ENCODE measurements at places on chromosomes 7 and 10.

GRCh38 chr7:1422512-1423263 lies 36.6 kb downstream of the MICALL2 start:
- no peak for ATAC-seq

GRCh38 chr10:31421322-31421721 lies 102.3 kb downstream of the ZEB1 start:
- ATAC-seq: no peak

DNA sequence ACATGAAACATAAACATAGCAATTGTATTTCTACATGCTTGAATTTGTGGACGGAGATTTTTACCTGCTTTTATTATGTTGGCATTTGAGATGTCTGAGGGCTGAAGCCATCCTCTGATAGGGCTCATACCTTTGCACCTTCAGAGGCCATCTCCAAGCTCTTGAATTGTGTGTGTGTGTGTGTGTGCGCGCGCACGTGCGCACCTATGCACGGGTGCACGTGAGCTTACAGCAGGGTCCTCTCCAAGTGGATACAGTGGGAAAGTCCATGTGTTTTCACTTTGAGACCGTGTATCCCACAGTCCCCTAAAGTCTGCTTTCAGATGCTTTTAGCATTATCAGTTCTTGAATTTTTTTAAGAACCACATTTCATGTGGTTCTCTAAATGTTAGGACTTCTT lies 178.6 kb downstream of the RAB11FIP2 start:
- ATAC-seq: no peak

GRCh38 chr10:15898046-15898445 lies 37.7 kb upstream of the MINDY3 start:
- ATAC-seq: peak; percentile 81

DNA sequence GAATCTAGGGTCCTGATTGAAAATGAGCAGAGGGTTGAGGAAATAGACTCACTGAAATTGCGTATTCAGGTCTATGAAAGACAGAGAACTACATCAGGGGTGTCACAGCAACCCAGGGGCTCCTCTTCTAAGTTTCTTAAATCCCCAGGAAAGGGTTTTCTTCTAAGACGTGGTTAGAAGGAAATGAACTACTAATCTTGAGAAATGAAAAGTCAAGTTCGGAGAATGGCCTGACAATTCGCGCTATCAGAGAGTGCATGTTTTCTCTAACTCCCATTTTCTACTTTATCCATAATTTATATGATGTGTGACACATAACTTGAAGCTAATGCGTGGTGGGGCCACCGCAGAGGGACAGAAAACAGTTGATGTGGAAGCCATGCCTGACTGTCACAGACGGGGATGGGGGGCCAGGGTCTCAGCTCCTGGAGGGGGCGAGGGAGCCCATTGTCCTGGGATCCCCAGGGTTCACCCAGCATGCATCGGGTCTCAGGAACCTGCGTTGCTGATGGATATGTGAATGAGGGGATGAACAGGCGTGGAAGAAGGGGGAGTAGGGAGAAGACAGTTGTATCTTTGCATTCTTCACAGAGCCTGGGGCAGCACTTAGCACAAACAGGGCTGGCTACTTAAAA lies 86.3 kb downstream of the PTPRE start:
- ATAC-seq: no peak

DNA sequence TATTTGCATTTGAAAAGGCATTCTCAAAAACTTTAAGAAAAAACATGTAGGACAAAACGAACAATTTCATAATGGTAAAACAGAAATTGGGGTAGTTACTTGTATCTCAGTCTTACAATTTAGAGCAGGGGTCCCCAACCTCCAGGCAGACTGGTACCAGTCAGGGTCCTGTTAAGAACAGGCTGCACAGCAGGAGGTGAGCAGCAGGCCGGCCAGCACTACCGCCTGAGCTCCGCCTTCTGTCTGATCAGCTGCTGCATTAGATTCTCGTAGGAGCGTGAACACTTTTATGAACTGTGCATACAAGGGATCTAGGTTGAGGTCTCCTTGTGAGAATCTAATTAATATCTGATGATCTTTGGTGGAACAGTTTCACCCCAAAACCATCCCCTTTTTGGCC lies 77.3 kb downstream of the SEMA3A start:
- ATAC-seq: no peak

GRCh38 chr10:6464862-6465430 lies 115.1 kb downstream of the PRKCQ start:
- no peak for ATAC-seq

DNA sequence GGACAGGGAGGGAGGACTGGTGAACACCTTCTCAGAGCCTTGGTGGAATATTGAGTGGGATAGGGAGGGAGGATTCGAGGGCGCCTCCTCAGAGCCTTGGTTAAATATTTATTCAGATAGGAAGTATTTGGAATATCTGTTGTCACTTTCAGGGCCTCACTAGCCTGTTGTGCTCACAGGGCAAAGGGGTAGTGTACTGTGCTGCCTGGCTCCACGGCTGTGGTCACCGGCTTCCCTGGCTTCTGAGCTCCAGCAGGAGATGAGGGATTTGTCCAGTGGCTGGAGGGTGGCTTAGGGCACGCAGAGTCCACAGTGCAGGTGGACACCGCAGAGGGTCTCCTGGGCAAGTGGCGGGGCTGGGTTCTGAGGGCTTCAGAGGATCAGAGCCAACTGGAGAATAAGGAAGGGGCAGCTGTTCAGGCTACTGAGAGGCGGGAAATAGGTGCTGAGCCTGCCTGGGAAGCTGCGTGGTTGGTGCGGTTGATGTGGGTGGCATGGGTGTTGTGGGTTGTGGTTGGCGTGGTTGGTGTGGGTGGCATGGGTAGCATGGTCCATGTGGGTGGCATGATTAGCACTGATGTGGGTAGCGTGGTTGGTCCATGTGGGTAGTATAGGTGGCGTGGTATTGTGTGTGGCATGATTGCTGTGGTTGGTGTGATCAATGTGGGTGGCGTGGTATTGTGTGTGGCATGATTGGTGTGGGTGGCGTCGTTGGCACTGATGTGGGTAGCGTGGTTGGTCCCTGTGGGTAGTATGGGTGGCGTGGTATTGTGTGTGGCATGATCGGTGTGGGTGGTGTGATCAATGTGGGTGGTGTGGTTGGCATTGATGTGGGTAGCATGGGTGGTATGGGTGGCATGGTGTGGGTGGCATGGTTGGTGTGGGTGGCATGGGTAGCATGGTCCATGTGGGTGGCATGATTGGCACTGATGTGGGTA lies 16.7 kb downstream of the INPP5A start:
- ATAC-seq: no peak

DNA sequence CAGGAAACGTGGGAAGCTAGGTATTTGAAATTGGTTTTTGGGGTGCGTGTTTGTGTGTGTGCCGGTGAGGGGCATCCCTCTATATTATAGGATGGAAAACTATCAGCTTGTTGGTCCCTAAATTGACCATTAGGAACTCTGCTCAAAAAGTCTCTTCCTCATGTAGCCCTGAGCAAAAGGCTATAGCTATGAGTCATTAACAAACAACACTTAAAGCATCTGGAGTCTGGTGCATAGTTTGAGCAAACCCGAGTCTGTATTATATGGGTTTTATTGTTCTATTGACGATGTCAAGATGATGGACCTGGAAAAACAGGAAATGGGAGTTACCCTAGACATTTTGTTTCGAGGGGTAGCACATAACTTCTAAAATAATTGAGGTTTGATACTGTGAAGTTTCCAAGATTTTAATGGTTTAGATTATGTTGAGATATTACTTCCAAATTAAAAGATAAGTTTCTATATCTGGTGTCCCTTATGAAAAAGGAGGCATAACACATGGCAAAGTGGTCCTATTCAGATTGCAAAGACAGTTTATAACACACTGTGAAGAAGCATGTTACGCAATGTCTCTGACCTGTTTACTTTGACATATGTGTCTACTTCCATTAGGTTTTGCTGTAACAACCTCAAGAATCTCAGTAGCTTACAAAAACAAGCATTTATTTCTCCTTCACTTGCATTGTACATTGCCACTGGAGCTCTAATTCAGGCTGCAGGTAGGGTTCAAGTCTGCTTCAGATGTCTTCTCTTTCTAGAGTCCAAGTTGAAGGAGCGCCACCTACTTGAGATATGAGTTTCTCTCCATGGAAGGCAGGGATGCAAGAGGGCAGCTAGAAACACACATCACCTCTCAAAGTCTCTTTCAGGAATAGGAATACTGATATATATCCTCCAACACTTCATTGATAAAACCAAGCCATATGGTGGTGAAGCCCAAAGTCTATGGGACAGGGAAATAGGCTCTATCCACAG lies 357.7 kb downstream of the PHF14 start:
- ATAC-seq: no peak

GRCh38 chr7:117323305-117323850 lies 520 bp upstream of the WNT2 start:
- ATAC-seq: peak; percentile 21

- peak; percentile 32 for ATAC-seq
Measured at GRCh38 chr10:125084614-125085257, 75.6 kb downstream of the CTBP2 start.

GRCh38 chr7:95088536-95089215 lies 181.3 kb downstream of the PPP1R9A start:
- no peak for ATAC-seq

- no peak for ATAC-seq
Measured at GRCh38 chr10:91287276-91287675, 66.8 kb downstream of the PCGF5 start.

DNA sequence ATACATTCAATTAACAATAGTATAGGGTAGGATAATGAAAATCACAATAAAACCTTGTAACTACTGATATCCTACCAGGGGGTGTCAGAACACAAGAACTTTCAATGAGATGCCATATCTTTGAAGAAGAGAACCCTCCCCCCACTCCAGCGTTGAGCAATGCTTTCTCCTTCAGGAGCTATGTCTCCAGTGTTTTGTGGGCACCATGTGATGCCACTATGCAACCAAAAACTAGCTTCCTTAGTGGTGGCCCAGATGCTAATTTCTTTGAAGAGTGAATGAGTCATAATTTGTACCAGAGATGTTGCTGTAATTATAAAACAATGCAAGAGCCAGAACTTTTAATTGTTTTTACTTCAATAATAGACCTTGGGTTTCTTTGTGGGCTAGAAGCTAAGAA lies 76.0 kb upstream of the ADO start:
- ATAC-seq: no peak

DNA sequence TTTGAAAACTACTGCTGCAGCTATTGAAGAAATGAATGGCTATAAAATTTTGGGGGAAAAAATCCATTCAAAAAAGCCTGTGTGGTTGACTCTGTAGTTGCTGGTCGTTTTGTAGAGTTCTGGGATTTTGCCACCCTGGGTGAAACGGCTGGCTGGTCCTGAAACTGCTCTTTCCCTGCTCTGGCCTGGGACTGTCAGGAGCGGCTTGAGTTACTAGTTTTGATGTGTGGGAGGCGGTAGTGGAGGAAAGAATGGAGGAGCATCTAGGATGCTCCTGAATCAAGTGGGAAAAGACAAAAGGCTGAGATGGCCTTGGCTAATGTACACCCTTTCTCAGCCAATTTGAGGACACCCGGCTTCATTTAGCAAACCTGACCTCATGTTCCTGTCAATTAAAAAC lies 72.5 kb downstream of the ZNF365 start:
- no peak for ATAC-seq

DNA sequence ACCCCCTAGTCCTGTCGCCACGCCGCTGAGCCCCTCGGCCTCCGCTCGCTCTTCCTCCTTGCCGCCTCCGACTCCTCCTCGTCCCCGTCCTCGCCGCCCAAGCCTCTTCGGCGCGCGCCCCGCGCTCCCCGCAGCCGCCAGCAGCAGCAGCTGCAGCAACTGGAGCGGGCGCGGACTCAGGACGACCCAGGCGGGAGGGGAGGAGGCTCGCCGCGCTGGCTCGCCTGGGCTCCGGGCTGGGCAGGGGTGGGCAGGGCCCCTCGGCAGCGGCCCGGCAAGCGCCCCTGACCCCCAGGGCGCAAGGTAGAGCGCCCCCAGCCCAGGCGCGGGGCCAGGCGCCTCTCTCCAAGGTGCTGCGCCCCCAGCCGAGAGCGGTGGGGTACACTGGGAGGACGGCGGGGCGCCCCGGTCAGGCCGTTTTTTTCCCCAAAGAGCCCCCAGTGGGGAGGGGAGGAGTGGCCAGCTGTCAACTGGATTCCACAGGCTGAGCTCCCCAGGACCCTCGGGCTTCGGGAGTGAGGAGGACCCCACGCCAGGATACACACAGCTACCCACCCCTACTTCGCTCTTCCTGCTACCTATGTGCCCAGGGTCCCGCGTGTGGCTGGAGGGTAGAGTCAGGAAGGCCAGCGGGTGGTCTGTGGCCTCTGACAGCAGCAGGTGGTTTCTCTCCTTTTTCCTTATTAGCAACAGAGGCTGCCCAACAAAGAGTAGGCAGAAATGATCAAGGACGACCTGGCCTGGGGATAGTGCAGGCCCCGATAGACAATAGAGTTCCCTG lies 903 bp upstream of the KCNMA1 start:
- ATAC-seq: peak; percentile 55

GRCh38 chr7:6436385-6436685 lies 11.4 kb downstream of the DAGLB start:
- ATAC-seq: no peak

DNA sequence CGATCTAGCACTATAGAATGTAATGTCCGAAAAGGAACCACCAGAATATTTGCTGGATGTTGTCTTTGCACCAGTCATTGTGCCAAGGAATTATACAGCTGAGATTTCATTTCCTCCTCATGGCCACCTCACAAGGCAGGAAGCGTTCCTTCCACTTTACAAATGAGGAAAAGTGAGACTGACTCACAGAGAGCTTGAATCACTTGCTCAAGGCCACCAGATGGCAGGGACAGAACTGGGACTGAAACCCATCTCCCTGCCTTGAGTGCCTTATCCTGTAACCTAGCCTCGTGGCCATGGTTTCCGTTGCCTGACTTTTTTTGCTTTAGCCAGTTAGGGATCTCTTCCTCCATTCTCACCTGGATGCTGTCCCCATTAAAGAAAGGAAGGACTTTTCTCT lies 44.7 kb upstream of the PDZD8 start:
- ATAC-seq: no peak

- ATAC-seq: peak; percentile 92
Measured at GRCh38 chr10:6786579-6787031, 206.5 kb upstream of the PRKCQ start.

GRCh38 chr10:51743146-51743545 lies 43.8 kb upstream of the CSTF2T start:
- no peak for ATAC-seq

- ATAC-seq: no peak
Measured at GRCh38 chr10:46233181-46233580, 53.6 kb upstream of the ANTXRL start.

- ATAC-seq: no peak
Measured at GRCh38 chr10:20007426-20007825, 191.2 kb downstream of the PLXDC2 start.

- ATAC-seq: no peak
Measured at GRCh38 chr10:21202776-21203462, 305.8 kb upstream of the NEBL start.

DNA sequence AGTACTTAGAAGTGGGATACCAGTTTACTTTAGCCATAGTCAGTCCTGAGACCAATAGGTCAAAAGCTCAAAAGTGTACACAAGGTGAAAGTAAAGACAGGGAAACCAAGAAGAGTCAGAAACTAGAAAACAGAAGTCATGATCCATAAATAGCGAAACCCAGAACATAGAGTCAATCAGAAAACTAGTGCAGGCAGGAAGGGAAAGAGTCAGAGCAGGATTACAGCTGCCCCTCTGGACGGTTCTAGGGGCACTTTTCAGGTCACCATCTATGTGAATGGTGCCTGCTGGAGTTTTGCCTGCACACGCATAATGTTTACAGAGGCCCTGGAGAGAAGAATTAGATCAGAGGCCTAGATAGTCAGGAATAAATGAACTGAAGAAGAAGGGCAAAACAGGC lies 22.4 kb upstream of the DMTF1 start:
- ATAC-seq: no peak

- no peak for ATAC-seq
Measured at GRCh38 chr10:74900297-74900696, 73.9 kb downstream of the KAT6B start.

GRCh38 chr7:50068026-50068425 lies 25.0 kb downstream of the ZPBP start:
- ATAC-seq: peak; percentile 88

GRCh38 chr7:25260862-25261494 lies 32.7 kb upstream of the NPVF start:
- ATAC-seq: no peak
